Activated CD4-positive, CD25-positive, alpha-beta regulatory T cell (primary cell): ENCODE measurements at places on chromosomes 2 and 18.

DNA sequence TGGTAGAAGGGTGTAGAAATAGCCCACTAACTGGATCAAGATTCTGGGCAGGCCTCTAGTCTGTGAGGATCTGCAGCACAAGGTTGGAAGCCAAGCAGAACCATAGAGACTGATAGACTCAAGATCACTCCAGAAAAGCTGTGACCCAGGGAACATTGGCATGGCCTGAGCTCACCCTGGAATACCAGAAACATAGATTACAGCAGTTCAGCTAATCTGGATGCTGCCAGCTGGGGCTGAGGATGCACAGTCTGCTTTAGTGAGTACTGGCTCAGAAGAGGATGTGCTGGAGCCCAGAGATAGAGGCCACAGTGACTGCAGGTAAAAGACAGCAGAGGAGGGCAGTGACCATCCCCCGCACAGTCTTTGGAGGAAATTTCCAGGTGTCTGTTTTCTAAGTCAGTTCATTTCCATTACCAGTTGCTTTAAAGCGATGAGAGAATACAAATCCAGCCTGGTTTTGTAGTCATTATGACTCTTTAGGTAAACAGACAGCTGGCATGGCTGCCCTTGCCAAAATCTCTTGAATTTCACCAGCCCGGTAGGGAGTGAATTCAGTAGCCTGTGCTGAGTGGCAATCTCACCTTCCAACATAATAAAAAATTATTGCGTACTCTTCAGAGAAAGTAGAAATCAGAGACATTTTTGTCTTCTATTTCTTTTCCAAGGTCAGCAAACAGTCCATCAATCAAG, 119.2 kb downstream of the ANTXR1 start:
- no peak for DNase-seq

- no peak for DNase-seq
Observed at GRCh38 chr2:192288295-192288694, 93.6 kb upstream of the TMEFF2 start.

DNA sequence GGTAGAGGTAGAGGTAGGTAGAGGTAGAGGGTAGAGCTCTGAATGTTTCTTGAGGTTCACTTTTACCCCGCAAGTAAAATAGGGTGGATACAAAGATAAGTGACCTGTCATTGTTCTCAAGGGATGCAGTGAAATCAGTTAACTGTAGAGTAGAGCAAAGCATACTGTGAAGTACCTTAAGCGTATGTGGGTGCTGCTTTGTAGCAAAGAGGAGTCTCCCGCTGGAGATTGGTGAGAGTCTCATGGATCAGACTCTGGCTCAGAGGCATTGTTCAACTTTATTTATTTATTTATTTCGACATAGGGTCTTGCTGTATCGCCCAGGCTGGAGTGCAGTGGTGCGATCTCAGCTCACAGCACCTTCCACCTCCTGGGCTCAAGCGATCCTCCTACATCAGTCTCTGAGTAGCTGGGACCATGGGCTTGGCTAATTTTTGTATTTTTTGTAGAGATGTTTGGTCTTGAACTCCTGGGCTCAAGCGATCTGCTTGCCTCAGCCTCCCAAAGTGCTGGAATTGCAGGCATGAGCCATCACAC, 38.7 kb downstream of the MTA3 start:
- no peak for DNase-seq

- DNase-seq = no peak
Observed at GRCh38 chr2:172562298-172562697, 6.4 kb downstream of the PDK1 start.

DNA sequence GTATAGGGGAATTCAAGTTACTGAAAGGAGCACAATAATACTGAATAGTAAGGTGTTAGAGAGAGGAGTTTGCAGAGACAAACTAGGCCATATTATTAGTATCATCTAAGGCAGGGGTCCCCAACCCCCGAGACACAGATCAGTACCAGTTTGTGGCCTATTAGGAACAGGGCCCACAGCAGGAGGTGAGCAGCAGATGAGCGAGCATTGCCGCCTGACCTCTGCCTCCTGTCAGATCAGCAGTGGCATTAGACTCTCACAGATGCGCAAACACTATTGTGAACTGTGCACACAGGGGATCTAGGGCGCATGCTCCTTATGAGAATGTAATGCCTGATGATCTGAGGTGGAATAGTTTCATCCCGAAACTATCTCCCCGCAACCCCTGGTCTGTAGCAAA, 41.8 kb upstream of the TMEM200C start:
- DNase-seq = no peak

- DNase-seq = no peak
Observed at GRCh38 chr2:240355962-240356361, 79.5 kb upstream of the GPC1 start.

DNA sequence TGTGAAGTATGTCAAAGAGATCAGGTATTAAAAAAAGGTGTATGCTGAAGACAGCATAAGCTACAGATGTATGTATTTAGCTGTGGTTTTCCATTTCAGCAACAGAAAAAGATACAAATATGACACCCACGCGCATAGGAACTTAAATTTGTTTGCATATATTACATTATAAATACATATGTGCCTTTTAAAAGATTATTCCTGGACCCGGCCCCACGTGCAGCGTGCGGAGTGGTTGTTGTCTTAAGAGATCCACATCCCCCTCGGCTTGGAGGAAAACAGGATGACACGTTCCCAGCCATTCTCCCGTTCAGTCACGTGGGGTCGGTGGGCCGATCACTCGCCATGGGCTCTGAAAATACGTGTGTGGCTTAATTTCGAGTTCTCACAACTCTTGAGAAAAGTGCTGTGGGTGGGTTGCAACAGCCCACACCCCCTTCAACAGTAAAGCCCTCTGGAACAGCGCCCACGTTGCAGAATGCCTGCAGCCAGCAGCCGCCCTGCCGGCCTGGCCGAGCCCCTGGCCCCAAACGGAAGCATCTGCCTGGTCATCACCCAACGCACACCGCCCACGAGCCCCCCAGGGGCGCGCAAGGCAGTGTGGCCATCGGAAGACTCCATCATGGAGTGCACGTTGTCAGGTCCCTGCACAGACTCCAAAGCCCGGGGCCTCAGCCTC, 18.6 kb upstream of the KCNG2 start:
- DNase-seq = no peak
